ENCODE measurements at places on chromosomes 12 and 14.

GRCh38 chr14:71996610-71997009 is 64.4 kb downstream of the RGS6 start:
- DNase-seq, result no peak

DNA sequence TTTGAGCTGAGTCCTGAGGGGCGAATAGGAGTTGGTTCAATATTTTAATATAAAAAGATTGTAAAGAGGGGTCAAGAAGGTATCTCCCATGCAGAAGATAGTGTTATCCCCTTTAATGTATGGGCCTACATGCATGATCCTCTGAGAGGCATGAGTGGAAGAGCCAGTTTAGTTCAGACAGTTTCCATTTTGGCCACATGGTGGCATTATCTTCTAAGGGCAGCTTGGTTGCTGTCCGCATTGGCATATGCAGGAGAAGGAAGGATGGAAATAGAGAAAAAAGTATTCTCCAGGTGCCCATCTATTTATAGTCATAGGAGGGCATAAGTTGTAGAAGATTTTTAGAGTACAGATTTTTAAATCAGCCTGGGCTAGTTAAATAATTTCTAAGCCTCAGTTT is 5.4 kb downstream of the SAMD4A start:
- DNase-seq, result no peak

DNA sequence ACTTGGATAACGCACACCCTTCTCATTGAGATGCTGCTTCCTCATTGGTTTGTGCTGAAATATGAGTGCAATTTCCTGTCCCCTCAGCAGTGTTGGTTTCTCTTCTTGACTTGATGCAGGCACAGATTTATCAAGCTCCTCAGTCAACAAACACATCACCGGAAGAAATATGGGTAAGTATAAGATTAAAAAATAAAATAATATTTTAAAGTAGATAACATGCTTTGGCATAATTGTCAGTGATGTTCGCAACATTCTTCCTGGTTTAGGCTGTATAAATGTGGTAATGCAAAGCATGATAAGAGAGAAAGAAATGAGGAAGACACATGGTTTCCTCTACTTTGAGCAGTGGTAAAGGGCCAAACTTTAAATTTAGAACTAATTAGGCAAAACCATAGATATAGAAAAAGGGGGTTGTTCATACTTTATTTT is at the start of gene GPR65:
Gene GPR65, plus strand, starts transcription at position 86 of the 432 bp plus-strand sequence. CDS start 5,713 bp downstream, outside the sequence.
- no peak for DNase-seq

GRCh38 chr12:96211988-96212387 is 17.8 kb downstream of the ELK3 start:
- no peak for DNase-seq

GRCh38 chr12:106307181-106307580 is 4.6 kb downstream of the TCP11L2 start:
- no peak for DNase-seq

DNA sequence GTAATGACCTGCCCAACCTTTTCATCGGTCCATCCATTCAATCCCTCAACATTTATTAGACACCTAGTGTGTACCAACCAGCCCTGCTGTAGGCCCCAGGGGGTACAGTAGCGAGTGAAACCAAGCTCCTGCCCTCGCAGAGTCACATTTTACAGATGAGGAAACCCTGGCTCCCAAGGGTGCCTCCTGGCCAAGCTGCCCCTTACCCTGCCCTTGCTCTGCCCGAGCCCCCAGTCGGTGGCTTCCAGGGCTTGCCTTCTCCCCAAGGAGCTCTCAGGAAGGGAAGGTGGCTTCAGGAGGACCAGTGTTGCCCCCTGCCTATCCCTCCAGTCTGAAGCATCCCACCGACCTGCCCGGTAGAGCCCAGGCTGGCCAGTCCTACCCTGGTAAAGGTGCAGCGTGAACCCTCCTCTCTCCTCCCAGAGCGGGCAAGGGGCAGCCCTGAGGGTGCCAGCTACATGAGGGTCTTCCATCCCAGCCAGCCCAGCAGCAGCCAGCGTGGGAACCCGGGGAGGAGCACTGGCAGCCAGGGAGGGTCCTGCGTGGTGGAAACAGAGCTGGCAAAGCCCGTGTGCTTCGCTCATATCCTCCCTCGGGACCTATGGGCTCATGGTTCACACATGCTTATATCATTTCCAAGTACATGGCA is 670 bp upstream of the BEGAIN start:
- DNase-seq, result no peak

GRCh38 chr14:39005044-39005880 is 97.8 kb downstream of the SEC23A start:
- DNase-seq, result no peak

- no peak for DNase-seq
These were observed 25.9 kb upstream of the POLR3B start for GRCh38 chr12:106331599-106331998.

DNA sequence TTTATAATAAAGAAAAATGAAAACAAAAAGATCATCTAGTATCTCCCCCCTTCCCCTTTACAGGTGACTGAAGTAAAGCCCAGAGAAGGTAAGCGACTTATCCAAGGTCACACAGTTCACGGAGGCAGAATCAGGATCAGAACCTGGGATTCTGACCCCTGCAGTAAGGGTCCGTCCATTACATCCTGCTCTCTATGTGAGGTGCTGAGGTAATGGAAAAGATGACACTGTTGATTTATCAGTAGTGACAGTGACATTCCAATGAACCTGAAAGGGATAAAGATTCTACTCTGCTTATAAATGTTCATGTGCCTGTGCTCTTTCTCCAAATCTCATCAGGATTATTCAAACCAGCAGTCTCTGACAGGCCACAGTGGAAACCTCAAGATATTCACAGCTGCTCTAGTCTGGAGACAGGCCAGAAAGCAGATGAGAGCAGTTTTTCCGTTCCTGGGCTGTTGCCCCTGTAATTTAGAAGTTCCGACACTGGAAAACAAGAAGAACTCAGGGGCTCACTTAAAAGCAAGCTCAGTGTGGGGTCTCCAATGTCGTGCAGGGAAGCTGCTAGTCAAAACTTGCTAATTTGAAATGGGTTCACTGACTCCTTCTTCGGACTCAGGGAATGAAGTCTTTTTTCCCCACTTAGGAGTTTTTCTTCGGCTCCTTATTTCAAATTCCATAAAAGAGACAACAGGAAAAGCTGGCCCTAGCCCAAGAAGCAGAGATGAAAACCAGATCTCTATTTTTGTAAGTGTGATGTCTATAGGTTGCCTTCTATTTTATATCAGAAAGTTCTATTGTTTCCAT is 131.8 kb upstream of the EEA1 start:
- DNase-seq, result no peak

- DNase-seq, result no peak
These were observed 41.4 kb upstream of the ATXN2 start for GRCh38 chr12:111640506-111640905.

DNA sequence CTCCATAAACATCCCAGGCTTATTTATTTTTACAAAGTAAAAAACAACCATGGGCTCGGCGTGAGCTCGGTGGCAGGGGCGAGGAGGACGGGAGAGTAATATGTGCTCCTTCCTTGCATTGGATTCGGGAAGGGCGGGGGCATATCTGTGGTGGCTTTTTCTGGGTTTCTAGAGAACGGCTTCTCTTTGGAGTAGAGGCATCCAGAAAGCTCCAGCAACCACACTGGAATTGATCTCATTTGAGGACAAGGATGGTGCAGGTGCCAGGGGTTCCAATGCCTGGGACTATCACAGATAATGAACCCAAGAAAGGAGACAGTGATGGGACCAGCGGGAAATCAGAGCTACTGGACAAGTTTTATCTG is 18.9 kb downstream of the ADGRD1 start:
- DNase-seq, result no peak

- DNase-seq, result no peak
These were observed 8.8 kb upstream of the CHGA start for GRCh38 chr14:92914087-92914656.

DNA sequence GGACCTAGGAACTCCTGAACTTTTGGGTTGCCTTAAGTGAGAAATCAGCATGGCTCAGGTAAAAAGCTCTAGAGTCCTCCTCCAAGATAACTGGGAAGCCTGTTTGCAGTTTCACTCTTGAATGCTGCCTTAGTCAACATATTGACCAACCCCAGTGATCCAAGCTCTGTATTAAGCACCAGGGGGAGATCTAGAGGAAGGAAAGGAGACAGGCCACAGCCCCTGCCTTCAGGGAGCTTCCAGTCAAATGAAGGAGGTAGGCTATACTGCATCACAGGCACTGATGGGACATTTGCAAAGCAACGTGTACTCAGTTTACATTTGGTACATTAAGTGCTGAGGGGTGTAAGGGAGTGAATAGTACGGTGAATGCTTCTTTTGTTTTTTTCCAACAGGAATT is 1.2 kb upstream of the CSAD start:
- no peak for DNase-seq

- DNase-seq, result no peak
These were observed 4.6 kb downstream of the TMEM120B start for GRCh38 chr12:121717041-121717699.

DNA sequence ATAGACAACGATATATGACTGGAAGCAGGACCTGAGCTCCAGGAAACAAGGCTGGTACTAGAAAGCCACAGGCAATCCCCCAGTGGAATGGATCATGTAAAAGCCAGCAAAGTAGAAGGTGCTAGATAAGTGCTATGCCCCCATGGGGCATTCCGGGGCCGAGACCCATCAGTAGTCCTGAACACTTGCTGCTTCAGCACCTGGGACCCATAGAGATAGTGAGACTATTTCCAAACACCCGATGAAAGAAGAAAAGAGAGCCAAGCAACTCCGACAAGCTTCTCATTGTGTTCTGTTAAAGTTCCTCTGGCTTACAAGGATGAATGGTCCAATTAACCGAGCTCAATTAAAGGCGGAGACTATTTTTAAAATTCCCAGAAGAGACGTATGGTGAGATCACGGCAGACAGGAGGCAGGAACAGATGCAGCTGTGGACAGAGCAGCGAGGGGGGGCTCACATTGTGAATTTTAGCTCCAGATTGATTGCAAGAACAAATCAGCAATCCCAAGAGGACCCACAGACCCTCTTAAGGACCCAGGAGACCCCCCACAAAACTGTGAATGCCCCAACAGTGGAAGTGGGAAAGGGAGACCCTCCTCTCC is 142.5 kb upstream of the OVCH1 start:
- DNase-seq, result no peak

DNA sequence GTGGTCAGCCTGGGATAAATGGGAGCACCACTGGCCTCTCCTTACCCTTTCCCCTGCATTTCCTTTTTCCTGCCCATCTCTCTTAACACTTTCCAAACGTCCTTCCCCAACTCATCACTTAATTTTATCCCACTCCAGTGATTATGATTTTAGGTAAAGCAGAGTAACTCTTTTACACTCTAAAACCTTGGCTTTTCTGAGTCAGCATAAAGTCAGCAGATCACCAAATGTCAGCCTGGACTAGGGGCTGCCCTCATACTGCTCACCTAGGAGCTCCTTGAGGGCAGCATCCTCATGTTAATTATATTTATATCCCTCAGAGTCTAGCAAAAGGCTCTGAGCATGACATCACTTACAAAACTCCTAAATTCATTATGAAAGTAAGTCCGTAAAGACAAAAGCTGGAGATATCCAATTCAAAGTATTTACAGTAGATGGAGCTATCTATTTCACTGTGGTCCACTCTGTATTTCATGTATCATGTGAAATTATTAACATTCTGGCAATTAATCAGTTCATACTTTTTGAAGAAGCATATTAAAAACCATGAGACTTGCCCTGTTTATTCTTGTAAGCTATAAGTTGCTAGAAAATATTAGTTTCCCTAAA is 17.0 kb upstream of the DICER1 start:
- DNase-seq, result no peak

DNA sequence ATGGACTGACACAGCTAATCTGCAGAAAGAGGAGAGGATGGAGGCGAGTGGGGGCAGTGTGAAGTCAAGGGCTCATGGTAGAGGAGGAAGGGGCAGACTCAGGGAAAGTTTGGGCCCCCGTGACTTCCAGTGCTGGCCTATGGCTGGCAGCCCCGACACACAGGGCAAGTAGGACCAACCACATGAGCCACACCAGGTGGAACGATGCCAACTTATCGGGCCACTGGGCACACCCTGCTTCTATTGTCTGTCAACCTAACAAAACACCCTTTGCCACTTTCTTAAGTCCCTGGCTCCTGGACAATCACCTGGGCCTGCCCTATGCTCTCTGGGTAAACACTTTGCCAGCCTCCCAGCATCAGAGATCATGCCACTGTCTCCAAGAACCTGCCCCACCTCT is 65.2 kb upstream of the PSMC1 start:
- DNase-seq, result no peak

- DNase-seq, result no peak
These were observed 275.0 kb upstream of the KITLG start for GRCh38 chr12:88855301-88855700.

DNA sequence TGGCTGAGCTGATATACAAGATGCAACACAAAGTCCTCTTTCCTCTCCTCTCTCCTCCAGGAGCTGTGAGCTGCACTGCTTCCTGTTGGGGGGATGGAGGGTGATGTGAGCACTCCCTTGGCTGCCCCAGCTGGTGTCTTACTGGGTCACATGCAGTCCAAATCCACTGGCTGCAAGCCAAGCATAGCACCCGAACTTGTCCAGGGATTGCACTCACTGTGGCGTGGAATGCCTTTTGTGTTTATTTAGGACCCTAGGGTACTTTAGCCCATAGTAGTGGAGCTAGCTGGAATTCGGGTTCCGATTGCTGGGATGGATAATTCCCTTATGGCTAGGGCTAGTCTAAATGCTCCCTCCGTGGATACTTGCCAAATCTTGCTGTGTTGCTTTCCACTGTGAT is 424.9 kb upstream of the SYT1 start:
- DNase-seq, result no peak

GRCh38 chr12:83140135-83140534 is 453.4 kb downstream of the TMTC2 start:
- DNase-seq, result no peak

DNA sequence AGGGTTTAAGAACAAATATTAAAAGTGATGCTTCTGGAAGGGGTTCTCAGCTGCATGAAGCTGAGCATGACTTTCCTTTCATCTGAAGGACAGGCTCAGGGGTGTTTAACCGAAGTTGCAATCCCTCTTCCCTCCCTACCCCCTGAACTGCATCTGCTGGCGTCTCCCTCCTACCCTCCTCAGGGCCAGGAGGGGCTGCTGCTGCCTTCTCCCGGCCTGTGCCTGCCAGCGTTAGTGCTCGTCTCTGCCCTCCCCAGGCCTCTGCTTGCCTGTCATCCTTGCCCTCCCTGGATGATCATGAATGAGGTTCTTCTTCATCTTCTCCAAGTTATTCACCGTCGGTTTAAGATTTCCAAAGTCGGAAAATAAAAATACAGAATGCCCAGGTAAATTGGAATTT is 12.2 kb downstream of the SMOC1 start:
- DNase-seq, result no peak

DNA sequence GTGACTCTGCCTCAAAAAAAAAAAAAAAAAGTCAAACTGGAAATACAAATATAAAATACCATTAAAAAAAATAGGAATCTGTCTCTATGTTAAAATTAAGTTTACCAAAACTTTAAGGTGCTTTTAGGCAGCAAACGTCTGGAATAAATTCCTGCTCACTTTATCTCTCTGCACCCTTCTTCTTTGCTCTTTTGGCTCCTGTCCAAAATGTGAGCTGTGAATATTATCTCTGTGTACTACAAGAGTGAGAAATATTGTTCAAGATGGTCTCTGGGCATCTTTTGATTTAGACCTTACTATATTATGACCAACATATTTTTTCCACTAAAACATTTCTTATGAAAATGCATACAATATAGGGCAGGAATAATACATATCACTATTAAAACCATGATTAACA is 63.7 kb downstream of the PUS7L start:
- DNase-seq, result no peak
